Calu3 (cell line): ENCODE measurements at places on chromosomes 7 and 10. TPM values are rescaled to one million over a fixed set of nuclear protein-coding genes. Genes with fewer than 3 reads are reported as not detected.

DNA sequence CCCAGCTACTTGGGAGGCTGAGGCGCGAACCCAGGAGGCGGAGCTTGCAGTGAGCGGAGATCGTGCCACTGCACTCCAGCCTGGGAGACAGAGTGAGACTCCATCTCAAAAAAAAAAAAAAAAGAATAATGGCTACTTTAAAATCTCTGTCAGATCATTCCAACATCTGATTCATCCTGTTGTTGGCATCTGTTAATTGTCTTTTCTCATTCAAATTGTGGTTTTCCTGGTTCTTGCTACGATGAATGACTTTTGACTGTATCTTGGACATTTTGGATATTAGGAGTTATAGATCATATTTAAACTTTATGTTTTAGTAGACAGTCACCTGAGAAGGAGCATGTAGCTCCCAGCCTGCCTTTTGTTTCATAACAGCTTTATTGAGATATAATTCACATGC is 8.5 kb downstream of the TPST1 start:
- no peak for DNase-seq

- no peak for DNase-seq
Observed at GRCh38 chr7:30543813-30544525, 39.3 kb upstream of the GGCT start.

GRCh38 chr10:129518793-129519192 is 51.8 kb downstream of the MGMT start:
- no peak for DNase-seq

- DNase-seq: no peak
Observed at GRCh38 chr10:93837822-93838221, 56.0 kb upstream of the SLC35G1 start.

- peak; percentile 30 for DNase-seq
Observed at GRCh38 chr7:2567679-2568278, 9.0 kb downstream of the IQCE start.

DNA sequence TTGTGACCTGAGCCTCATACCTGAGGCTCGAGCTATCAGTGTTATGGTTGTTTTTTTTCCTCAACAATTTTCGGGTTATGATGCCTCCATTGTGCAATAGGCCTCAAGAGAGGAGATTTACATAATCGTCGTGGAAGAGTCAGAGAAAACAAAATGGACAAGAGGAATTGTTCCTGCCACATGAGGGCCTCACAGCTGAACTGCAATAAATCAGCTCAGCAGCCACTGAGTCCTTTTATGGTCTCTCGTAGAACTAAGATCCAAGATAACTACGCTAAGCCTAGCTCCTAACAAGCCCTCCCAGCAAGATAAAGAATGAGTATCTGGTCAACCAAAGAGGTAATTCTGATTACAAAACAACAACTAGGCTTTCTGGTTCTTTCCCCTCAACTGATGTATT is 336.8 kb downstream of the WDR11 start:
- no peak for DNase-seq

- no peak for DNase-seq
Observed at GRCh38 chr7:140726281-140726680, 29.8 kb downstream of the NDUFB2 start.

GRCh38 chr7:12570534-12571461 is at the start of gene SCIN:
Gene SCIN (plus strand): TSS chr7:12570720. CDS start chr7:12570787, 67 bp downstream.
- DNase-seq: peak; percentile 77

DNA sequence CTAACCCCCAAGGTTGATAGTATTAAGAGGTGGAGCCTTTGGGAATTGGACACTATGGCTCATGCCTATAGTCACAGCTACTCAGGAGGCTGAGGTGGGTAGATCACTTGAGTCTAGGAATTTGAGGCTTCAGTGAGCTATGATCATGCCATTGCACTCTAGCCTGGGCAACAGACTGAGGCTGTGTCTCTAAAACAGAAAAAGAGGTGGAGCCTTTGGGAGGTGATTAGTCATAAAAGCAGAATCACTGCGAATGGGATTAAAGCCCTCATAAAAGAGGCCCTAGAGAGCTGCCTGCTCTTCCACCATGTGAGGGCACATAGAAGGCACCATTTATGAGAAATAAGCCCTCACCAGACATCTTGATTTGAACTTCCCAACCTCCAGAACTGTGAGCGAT is 81.9 kb downstream of the SKAP2 start:
- DNase-seq: no peak

GRCh38 chr7:85068799-85069198 is 118.1 kb downstream of the SEMA3D start:
- no peak for DNase-seq

- DNase-seq: no peak
Observed at GRCh38 chr10:52351914-52352330, 37.8 kb downstream of the DKK1 start.

GRCh38 chr7:128014811-128015210 is 16.4 kb downstream of the LRRC4 start:
- no peak for DNase-seq

GRCh38 chr7:94307399-94308048 is 87.2 kb upstream of the COL1A2 start:
- DNase-seq: no peak

- no peak for DNase-seq
Observed at GRCh38 chr10:127928021-127928806, 21.3 kb downstream of the PTPRE start.

- no peak for DNase-seq
Observed at GRCh38 chr7:50729962-50730361, 52.7 kb downstream of the GRB10 start.

DNA sequence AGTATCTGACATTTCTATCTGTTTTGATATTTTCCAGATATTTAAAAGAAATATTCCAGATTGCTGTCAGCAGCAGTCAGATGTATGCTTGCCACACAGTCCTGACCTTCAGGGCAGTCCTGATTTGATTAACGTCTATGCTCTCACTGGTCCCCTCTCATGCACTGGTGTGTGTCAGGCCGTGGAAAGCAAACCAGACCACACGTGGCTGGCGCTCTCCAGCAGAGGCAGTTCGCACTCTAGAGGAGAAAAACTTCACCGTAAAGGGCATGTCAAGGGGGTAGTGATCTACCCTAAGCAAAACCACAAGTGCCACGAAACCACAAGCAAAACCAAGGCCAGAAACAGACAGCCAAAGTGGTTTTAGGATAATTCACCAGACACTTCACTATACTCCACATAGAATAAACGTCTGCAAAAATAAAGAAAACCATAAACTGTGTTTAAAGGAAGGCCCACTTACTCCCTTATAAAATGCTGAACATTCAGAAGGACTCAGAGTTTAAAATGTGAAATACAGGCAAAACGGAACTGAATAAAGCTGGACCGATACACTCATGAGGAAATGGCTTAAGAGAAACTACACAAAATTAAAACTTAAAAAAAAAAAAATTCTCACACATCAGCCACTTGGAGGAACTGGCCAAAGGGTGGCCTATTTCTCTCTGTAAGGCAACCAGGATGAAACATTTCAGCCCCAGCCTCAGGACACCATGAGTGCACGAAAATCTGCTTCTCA is 26.4 kb downstream of the PARP12 start:
- no peak for DNase-seq

- DNase-seq: no peak
Observed at GRCh38 chr7:28157076-28157745, 23.4 kb downstream of the JAZF1 start.

GRCh38 chr7:100575746-100576383 is 2.2 kb upstream of the SAP25 start:
- no peak for DNase-seq

DNA sequence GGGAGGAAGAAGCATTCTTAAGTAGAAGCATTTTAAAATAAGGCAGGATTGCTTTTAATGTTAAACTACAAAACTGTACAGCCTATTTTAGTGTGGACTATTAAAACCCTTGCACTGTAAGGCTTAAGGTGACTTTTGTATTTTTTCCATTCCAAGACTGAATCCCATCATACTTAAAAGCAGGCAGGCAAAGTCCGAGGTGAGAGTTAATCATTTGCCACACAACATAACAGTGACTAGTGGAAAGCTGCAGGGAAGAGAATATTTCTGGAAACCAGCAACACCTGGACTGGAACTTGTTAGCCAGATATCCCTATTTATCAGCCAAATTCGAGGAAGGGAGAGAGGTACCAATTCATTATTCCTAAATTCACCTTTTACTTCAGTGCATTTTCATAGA is 3.5 kb downstream of the PRR15 start:
- no peak for DNase-seq

GRCh38 chr7:107432261-107432660 is 37.6 kb upstream of the GPR22 start:
- no peak for DNase-seq

- DNase-seq: no peak
Observed at GRCh38 chr10:119575506-119575905, 21.3 kb downstream of the TIAL1 start.

DNA sequence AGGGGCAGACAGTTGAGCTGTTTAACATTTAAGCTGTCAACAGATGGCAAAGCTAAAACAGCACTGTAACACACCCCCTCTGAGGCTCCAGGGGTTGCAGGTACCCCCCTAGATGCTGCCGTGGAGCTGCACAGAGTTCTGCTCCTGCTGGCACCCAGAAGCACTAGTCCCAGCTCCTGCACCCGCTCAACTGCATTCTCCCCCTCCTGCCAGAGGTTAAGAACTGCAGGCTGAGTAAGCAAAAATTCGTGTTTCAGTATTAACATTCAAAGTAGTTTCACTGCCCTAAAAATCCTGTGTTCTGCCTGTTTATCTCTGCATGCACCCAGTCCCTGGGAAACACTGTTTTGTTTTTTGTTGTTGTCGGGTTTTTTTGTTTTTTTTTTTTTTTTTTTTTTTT is 790.8 kb upstream of the KCND2 start:
- DNase-seq: peak; percentile 51

DNA sequence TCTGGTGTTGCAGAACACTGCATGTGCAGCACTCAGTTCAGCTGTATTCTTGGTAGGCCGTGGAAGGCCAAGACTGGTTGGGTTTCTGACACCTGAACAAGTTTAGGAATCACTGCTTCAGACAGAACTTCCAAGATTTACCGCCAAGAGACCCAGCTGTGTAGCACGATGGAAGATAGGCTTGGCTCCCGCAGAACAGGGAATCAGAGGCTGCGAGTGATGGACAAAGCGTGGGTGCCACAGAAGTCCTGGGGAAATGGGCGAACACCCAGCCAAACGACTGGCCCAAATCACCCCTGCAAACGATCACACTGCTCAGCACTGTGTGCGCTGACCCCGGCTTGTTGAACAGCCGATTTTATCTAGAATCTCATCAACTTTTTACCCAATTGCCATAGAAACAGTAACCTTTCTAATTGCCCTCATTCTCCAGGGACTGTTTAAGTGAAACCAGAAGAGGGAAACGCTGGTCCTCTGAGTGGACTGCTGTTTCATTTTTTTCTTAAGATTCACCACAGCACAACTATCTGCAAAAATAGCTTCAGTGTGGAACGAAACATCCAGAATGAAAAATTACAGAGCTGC is 17.9 kb downstream of the ZFAND2A start:
- no peak for DNase-seq

GRCh38 chr10:412109-412508 is 276.9 kb downstream of the ZMYND11 start:
- no peak for DNase-seq

- no peak for DNase-seq
Observed at GRCh38 chr7:151924001-151924400, 32.2 kb upstream of the GALNTL5 start.

GRCh38 chr10:47092831-47093230 is 181.6 kb downstream of the PTPN20 start:
- no peak for DNase-seq

GRCh38 chr10:23432639-23433038 is 6.2 kb upstream of the OTUD1 start:
- DNase-seq: no peak

- DNase-seq: no peak
Observed at GRCh38 chr10:14696821-14697220, 77.9 kb downstream of the FAM107B start.

DNA sequence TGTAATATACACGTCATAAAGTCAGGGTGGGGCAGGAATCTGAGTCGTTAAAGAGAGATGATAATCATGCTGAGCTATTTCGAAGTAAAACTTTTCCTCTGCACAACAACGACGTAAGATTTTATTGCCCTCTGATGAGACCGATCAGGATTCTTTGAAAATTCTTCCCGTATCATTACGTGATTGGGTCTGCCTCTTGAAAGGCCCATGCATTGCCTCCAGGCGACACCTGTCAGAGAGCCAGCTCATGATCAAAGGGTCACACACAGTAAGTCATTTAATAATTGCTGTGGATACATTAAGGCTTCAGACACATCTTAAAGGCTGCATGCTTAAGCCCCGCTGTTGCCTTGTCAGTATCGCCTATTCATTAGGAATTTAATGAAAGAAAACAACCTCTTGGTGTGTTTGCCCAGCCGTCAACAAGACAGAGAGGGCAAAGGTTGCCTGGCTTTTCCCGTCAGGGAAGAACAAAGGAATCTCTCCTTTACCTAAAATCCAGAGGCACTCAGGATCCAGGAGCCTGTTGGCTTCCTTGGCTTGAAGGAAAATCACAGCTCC is 189.0 kb upstream of the SH2B2 start:
- no peak for DNase-seq

DNA sequence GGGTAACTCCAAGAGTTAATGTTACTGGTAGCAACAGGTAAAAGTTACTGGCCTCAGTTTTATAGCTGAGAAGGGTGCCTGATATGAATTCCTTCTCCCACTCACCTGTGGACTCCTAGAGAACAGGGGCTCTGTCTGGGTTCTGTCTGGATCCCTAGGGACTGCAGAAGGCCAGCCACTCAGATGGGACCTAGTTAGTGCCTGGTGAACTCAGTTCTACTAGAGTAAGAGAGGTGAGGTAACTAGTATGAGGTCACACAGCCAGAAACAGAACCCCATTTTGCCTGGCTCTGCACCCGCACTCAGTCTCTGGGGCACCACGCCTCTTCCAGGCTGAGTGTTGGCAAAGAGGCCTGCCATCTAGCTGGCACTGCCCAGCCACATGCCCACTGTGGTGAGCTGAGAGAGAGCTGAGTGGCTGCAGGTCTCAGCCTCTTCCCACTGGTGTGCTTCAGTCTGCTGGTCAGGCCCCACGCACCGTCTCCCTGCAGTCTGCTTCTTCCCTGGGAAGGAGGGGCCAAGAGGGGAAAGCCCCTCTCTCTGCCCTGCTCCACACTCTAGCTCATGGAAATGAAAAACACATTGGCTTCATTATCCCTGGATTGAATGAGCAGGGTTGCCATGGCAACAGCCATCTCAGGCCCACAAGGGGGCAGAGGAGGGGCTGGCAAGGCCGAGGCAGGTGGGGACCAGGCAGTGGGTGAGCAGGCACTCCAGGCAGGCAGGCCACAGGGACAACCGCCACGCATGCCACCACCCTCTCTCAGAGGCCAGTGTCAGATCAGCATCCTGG is 110.6 kb downstream of the ZMIZ1 start:
- peak; percentile 20 for DNase-seq

GRCh38 chr10:77608281-77608680 is 29.3 kb downstream of the KCNMA1 start:
- DNase-seq: no peak

- no peak for DNase-seq
Observed at GRCh38 chr7:12553416-12553815, 17.1 kb upstream of the SCIN start.

GRCh38 chr10:130301021-130301892 is 165.1 kb downstream of the GLRX3 start:
- DNase-seq: no peak

GRCh38 chr10:5609952-5610616 is 56.3 kb downstream of the ASB13 start:
- DNase-seq: peak; percentile 79

KNDC1 gene
- 1.2 and 1.7 TPM in 2 replicates for total RNA-seq

CCDC146 gene
- total RNA-seq: 4.8 and 8.8 TPM in 2 replicates

CCDC3 gene
- not detected in 2 replicates for total RNA-seq

LIPJ gene
- not detected in 2 replicates for total RNA-seq

GHRHR gene
- not detected in 2 replicates for total RNA-seq

AS3MT gene
- total RNA-seq: 0.35 TPM in 1 of 2 replicates, not detected in the other

TRIM8 gene
- 52.1 and 66.3 TPM in 2 replicates for total RNA-seq

LBX1 gene
- not detected in 2 replicates for total RNA-seq
